Suppressor macrophage (primary cell): ENCODE measurements at places on chromosomes 2 and 18.

- DNase-seq, result no peak
These were observed 94.8 kb upstream of the LTBP1 start for GRCh38 chr2:32851777-32852439.

GRCh38 chr18:53458944-53459580, 765.4 kb downstream of the MBD2 start:
- DNase-seq, result no peak

DNA sequence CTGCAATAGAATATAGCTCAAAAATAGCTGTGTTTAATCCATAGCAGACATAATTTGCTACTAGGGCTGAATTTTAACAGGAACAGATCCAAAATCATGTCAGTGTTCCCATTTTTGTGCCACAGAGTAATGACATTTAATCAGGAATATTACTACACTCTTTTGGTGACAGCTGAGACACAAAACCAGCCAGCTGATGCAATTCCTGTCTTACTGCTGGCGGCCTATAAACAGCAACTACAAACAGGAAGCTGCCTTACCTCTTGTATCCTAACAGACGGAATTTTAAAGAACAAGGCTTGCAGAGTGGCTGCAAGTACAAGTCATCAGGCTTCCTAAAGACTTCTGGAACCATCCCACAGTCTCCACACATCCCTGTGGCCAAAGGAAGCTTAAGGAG, 218.1 kb downstream of the ZNF521 start:
- peak; percentile 49 for DNase-seq

DNA sequence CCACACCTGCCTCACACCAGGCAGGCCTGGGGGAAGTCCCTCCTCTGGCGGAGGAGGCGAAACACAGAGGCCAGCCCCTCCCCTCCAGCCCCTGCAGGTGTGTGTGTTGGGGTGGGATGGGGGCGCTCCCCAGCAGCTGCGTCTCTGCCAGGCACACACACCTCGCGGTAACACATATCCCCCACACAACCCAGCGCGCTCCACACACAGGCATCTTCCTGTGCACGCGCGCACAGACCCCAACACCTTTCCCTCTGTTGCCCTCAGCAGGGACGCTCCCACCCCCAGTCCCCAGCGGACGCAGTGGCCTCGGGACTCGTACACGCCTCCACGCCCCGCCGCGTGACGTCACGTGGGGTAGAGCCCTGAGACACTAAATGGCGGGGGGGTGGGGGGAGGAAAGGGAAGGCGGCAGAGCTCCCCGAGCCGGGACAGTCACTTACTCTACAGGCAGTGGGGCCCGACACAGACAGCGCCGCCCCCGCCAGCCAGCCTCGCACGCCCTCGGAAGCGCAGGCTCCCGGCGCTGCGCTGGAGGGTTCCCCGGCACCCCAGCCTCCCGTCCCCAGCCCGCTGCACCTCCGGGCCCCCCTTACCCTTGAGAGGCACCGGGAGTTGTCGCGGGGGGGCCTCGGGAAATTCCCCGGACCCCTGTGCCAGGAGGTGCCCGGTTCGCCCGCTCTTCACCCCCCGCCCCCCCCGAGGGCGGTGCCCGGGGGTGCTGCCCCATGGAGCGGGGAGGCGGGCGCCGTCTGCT, at the start of gene WNT10A:
Gene WNT10A, plus strand, starts transcription at position 751 of the 757 bp plus-strand sequence. CDS start 144 bp downstream, outside the sequence.
- DNase-seq, result peak; percentile 76

GRCh38 chr18:73461780-73462059, 593.9 kb upstream of the NETO1 start:
- DNase-seq, result no peak

DNA sequence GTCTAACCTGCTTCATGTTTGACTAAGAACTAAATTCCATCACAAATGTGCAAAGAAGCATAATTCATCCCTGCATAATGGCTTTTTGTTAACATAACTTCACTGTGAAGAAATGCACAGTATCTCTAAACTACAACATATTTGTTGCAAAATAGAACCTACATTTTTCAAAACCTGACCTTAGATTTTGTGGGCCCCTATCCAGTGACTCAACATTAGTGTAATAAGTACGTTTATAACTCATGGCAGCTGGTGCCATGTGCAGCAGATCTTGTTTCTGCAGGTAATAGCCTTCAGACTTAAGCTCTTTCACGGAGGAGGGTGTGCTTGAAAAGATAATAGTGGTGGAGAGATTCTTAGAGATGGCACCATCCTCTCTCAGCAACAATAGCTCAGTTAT, 28.6 kb upstream of the VWC2L start:
- no peak for DNase-seq

- no peak for DNase-seq
These were observed 6.2 kb downstream of the NAB1 start for GRCh38 chr2:190655113-190655512.

DNA sequence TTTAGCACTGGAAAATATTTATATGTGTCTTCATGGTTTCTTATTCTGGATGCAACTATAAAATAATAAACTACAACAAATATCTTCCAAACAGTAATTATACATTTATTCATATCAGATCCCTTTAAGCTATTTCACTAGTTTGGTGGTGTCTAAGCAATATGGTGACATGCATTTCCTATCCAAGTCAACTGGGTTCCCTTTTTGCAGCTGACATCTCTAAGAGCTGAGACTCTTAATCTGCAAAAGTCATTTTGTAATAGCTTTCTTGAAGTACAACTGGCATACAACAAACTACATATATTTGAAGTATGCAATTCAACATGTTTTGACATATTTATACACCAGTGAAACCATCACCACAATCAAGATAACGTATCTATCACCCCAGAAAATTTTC, 59.9 kb upstream of the SLC1A4 start:
- no peak for DNase-seq

- DNase-seq, result no peak
These were observed 9.1 kb downstream of the GLI2 start for GRCh38 chr2:120744817-120745216.

GRCh38 chr2:65153515-65153914, 23.6 kb upstream of the RAB1A start:
- DNase-seq, result no peak

- DNase-seq, result no peak
These were observed 66.3 kb upstream of the NARS1 start for GRCh38 chr18:57687970-57688369.

DNA sequence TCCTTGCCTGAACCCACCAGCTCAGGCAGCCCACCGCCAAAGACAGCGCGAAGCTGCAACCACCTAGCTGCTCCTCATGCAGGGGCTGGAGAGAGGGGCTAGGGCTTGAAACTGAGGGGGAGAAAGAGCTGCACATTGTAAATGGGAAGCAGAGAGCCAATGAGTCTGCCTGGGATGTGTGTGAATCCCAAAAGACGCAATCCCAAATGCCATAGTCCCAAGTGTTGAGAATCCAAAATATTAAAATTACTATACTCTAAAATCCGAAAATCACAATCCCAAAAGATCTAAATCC, 9.4 kb downstream of the AMER3 start:
- DNase-seq, result no peak

DNA sequence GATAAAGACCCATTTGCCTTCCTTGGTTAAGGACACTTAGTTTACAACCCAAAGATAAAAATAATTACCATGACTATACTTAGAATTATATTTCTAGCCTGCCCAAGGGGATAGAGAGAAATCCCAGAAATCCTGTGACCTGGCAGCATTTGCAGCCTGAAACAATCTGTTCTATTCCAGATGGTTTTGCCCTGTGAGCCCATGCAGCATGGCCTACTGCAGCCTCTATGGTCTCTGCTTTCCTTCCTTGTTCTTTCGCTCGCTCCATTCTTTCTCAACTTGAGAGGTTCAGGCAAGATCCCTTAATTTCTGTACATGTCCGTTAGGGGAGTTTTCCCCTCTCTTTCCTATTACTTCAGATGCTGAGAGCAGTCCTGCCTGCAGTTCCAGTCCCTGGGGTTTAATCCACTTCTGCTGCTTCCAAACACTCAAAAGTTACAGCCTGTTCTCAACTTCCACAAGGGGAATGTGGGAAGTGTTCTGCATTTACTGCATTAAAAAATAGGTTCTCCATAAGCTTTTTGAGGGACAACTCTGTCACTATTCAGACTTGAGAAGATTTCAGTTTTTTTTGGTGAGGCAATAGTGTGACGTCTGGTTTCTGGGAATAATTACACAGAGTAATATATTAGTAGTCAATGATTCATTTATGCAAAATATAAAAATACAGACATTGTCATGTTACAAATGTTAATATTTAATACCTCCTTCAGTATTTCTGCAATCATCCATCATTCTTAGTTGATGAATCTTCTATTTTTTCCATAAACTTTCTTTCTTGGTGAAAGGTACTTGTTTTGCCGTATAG, 80.3 kb downstream of the CDCA7 start:
- no peak for DNase-seq

- DNase-seq, result no peak
These were observed 429.5 kb downstream of the CCDC85A start for GRCh38 chr2:56613254-56613653.

DNA sequence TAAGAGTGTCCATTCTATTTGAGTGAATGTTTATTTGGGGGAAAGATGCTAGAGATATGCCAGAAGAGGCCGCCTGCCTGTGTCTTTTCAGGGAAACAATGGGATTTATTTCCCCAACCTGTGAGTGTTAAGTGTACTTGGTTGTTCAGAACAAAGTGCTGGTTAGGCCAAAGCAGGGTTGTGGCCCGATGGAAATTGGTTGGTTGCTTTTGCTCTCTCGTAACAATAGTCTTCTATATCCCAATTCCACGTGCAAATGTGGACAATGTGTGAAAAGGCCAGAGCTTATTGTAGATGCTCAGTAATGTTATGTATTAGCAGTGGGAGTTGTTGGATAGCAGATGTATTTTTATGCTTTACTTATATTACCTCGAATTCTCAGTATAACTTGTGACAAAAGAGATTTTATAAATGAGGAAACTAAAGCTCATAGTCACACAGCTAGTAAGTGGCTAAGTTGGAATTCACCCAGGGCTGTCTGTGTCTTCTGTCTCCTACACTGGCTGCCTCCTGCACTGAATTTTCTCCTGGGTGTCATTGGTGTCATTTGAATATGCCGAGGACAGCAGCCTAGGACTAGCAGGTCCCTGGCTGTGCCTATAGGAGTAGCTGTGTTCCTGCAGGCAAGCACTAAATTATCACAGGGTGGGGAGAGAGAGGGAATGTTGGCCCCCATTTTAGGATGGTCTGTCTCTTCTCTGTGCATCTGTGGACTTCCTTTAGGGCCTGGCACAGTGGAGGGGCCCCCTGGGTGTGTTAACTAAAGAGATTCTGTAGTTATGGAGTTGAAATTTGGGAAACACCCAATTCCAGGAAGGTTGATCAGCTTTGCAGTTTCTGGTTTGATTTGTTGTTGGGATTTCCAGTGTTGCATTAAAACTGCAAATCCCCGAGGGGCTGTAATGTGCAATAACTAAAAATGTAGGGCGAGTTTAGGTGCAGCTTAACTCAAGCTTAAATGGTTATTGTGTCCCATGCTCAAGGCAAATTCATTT, 21.6 kb downstream of the GPD2 start:
- DNase-seq, result peak; percentile 59

DNA sequence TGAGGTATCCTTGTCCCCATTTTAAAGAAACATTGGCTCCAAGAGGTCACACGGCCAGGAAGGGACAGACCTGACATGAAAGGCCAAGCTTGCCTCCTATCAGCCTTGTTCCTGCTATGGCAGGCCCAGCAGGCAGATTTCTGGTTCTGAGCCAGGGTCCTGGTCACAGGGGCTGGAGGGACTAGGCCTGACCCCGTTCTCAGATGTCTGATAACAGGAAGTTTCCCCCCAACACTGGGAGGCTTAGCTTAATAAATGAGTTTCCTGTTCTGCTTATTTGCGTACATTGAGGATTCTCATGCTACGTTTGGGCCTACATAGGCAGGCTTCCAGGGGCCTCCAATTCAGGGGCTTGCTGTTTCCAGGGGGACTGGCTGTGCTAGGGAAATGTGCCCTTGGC, 107.8 kb upstream of the LTBP1 start:
- no peak for DNase-seq

DNA sequence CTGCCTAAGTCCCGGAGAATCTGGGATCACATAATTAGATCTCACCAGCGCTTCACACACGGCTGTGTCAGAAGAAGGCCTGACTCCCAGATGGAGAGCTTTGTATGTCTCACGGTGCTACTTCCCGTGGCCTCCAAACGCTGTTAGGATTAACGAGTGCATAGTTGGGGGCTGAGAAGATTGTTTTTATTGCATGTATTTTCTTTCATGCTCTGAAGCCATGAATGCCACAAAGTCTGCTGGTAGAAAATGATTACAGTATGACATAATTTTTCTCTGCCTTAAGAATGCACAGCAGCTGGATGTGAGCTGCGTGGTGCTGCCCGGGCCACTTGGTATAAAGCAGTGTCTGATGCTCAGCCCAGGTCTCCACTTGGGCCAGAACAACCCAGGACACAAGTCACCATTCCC, 166.5 kb downstream of the SEPTIN10 start:
- no peak for DNase-seq

- no peak for DNase-seq
These were observed 30.6 kb upstream of the FAM237A start for GRCh38 chr2:206611736-206612135.

- no peak for DNase-seq
These were observed 184.0 kb downstream of the RIT2 start for GRCh38 chr18:42931491-42931890.

DNA sequence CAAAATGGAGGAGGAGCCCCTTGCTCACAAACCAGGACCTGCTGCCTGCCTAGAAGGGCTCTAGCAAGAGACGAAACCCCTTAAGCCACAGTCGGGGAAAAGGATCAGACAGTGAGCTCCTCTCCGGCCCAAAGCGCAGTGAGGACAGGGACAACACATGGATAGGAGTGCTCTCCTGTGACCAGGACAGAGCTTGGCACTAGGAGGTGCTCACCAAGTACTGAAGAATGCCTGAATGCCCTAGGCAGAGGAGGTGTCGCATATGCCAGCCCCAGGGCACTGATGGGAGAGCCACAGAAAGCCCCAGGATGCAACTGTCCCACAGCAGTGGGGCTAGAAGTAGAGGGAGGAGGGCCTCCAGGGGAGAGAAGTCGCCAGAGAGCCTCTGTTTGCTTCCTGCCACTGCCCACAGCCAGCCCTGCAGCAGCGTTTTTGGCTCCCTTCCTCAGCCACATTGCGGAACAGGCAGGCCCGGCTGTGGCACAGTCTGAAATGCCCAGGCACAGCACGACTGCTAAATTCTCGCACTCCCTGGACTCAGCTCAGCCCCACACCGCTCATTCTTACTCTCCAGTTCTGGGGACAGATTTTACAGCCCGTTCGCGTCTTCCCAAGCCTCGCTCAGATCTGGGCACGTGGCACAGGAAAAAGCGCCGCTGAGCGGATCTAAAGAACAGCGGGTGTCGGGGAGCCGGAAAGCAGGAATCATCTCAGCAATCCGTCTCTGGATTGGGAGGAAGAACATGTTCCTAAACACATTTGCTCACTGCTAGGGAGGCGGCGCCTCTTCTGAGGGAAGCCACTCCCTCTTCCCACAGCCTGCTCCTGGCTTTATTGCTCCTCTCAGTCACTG, 98.7 kb upstream of the POU3F3 start:
- peak; percentile 84 for DNase-seq

DNA sequence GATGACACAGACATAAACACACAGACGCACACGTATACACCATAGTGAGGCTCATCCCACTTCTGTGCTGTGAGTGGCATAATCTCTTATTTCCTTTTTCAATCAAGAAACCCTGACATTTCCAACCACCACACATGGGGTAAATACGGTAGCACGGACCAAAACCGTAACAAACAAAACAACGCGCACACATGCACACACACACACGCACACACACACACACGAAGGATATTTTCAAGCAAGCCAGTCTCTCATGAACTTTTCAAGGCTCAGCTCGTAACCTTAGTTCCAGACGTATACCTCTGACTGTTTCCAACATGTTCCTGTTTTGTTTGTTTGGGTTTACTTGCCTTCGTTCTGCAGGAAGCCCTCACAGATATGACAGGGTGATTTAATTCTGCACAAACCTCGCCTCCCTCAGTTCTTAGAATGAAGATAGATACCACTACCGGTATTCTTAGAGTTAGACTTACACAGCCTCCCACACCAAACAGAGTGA, 119.8 kb downstream of the BCL2 start:
- peak; percentile 67 for DNase-seq
